ENCODE measurements at places on chromosomes 5 and 9.

DNA sequence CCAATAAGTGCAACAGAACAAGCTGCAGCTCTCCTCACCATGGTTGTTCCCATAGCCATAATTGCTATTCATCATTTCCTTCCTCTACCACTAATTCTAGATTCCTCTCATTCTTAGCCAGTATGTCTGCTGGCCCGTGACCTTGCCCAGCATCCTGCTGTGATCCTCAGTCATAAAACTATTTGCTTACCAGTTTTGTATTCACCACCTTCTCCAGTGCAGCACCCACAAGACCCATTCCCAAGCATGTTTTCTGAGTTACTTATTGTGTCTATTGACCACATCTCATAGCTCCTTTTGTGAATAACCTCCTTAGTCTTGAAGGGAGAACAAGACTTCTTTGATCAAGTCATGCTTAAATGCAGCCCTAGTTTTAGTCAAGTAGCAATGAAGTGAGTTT, 488.0 kb upstream of the CTNND2 start:
- no peaks in the 10 kb centered on the region for H3K36me3 ChIP-seq
- no peaks in the 10 kb centered on the region for H3K4me1 ChIP-seq
- H3K27me3 ChIP-seq, result no peaks in the 10 kb centered on the region

GRCh38 chr9:135480071-135480939, 723 bp downstream of the PPP1R26 start:
- DNase-seq, result no peak
- peaks cover 19% of the 10 kb centered on the region for H3K36me3 ChIP-seq
- peak overlapping the region; percentile 91 for H3K4me3 ChIP-seq
- H3K27me3 ChIP-seq, result no peaks in the 10 kb centered on the region
- peak overlapping the region; percentile 91 for H3K27ac ChIP-seq
- H3K4me1 ChIP-seq, result peaks cover 10% of the 10 kb centered on the region

GRCh38 chr5:122788996-122789395, 14.1 kb downstream of the SNX2 start:
- H3K4me3 ChIP-seq, result no peak overlapping the region
- no peak for DNase-seq
- H3K4me1 ChIP-seq, result no peaks in the 10 kb centered on the region
- H3K36me3 ChIP-seq, result no peaks in the 10 kb centered on the region
- no peak overlapping the region for H3K27ac ChIP-seq

GRCh38 chr9:89139455-89139854, 39.2 kb downstream of the SHC3 start:
- H3K4me1 ChIP-seq, result peaks cover 31% of the 10 kb centered on the region
- no peak overlapping the region for H3K27ac ChIP-seq
- no peaks in the 10 kb centered on the region for H3K36me3 ChIP-seq
- DNase-seq, result no peak
- H3K27me3 ChIP-seq, result no peaks in the 10 kb centered on the region
- no peak overlapping the region for H3K4me3 ChIP-seq

GRCh38 chr5:180436275-180436674, 57.9 kb upstream of the CNOT6 start:
- no peaks in the 10 kb centered on the region for H3K4me1 ChIP-seq
- H3K4me3 ChIP-seq, result no peak overlapping the region
- no peak overlapping the region for H3K27ac ChIP-seq
- H3K36me3 ChIP-seq, result no peaks in the 10 kb centered on the region
- no peak for DNase-seq
